ENCODE measurements at places on chromosomes 11 and 22. TPM values are rescaled to one million over a fixed set of nuclear protein-coding genes. Genes with fewer than 3 reads are reported as not detected.
A peak's percentile ranks its signal among the peaks of the same experiment; 100 is the strongest.

The TRIM51 gene
- polyA plus RNA-seq = not detected

The PLAAT5 gene
- polyA plus RNA-seq = not detected

The MMP8 gene
- not detected for polyA plus RNA-seq

The KREMEN1 gene
- 0.14 TPM for polyA plus RNA-seq

The SART1 gene
- polyA plus RNA-seq = 48.5 TPM

The HSPB2 gene
- not detected for polyA plus RNA-seq

The CATSPER1 gene
- polyA plus RNA-seq = not detected

The CARD18 gene
- polyA plus RNA-seq = not detected

The OR51B4 gene
- polyA plus RNA-seq = not detected

The TSPAN18 gene
- not detected for polyA plus RNA-seq

GRCh38 chr11:114065094-114065493 lies 5.6 kb downstream of the ZBTB16 start:
- no peak for DNase-seq
- no peak overlapping the region for H3K27ac ChIP-seq
- H3K36me3 ChIP-seq = no peaks in the 10 kb centered on the region
- no peaks in the 10 kb centered on the region for H3K4me1 ChIP-seq

DNA sequence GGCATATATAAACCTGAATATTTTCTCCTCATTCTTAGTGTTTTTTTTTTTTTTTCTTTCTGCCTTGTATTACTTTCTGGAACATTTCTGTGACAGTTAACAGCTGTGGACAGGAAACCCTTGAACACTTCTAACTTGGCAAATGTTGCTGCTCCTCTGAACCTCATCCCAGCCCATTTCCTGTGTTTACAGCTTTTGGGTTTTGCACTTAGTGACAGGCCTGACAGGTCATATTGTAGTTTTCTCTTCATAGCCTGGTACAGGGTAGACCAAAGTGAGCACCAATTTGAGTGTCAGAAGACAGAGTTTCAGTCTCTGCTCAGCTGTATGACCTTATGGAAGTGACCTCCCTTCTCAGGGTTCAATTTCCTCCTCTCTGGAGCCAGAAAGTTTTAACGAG lies 91.6 kb downstream of the STIM1 start:
- no peaks in the 10 kb centered on the region for H3K36me3 ChIP-seq
- H3K27ac ChIP-seq = peak overlapping the region; percentile 52
- 0 out of 2 replicates have a peak overlapping the region, but pooled peaks have one; percentile 19 for H3K4me3 ChIP-seq
- peaks cover 55% of the 10 kb centered on the region for H3K4me1 ChIP-seq

DNA sequence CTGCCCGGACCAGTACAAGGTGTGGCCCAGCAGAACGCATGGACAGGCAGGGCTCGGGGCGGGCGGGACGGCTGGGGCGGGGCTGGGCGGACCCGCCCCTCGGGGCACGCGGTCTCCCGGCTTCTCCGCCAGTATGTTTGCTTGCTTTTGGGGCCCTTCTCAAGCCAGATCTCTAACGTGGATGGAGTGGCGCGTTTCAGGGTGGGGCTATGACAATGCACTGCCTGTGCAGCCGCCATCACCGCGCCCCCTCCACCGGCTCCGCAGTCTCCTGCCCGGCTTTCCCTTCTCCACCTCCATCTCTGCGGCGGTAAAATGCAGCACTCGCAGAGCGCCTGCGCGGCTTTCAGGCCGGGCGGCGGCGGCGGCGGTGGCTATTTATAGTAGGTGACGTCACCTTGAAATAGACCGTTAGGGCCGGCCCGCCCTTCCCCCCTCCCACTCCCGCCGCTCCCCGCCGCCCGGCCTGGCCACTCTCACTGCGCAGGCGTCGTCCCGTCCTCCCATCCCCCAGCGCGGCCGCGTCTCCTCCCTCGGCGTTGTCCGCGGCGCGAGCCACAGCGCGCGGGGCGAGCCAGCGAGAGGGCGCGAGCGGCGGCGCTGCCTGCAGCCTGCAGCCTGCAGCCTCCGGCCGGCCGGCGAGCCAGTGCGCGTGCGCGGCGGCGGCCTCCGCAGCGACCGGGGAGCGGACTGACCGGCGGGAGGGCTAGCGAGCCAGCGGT lies at the start of gene YWHAH:
TSS of gene YWHAH (plus strand) at position 558 of the 722 bp plus-strand sequence. CDS start 199 bp downstream, outside the sequence.
- H3K4me1 ChIP-seq = peaks cover 13% of the 10 kb centered on the region
- no peaks in the 10 kb centered on the region for H3K27me3 ChIP-seq
- peak; percentile 62 for DNase-seq
- peak within 1 kb of the TSS; percentile 83 for H3K27ac ChIP-seq
- H3K36me3 ChIP-seq = peaks cover 3% of the 10 kb centered on the region

DNA sequence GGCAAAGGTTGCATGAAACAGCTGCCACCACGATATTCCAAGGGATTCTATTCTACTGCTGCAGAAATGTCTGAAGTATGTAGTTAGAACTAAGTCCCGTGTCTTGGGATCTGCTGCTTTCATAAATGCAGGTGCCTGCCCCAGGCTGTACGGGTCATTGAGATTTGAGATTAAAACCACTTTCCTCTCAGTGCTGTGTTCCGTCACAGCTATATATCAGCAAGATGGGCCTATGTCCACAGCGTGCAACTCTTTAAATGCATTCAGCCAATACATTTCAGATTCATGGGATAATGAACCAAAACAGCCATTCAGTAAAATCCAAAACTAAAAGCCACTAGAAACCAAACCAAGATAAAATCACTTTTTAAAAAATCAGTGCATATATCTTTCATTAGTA lies 107.3 kb upstream of the LUZP2 start:
- no peaks in the 10 kb centered on the region for H3K27me3 ChIP-seq
- no peaks in the 10 kb centered on the region for H3K4me1 ChIP-seq
- DNase-seq = no peak
- H3K4me3 ChIP-seq = no peak overlapping the region
- H3K36me3 ChIP-seq = no peaks in the 10 kb centered on the region

DNA sequence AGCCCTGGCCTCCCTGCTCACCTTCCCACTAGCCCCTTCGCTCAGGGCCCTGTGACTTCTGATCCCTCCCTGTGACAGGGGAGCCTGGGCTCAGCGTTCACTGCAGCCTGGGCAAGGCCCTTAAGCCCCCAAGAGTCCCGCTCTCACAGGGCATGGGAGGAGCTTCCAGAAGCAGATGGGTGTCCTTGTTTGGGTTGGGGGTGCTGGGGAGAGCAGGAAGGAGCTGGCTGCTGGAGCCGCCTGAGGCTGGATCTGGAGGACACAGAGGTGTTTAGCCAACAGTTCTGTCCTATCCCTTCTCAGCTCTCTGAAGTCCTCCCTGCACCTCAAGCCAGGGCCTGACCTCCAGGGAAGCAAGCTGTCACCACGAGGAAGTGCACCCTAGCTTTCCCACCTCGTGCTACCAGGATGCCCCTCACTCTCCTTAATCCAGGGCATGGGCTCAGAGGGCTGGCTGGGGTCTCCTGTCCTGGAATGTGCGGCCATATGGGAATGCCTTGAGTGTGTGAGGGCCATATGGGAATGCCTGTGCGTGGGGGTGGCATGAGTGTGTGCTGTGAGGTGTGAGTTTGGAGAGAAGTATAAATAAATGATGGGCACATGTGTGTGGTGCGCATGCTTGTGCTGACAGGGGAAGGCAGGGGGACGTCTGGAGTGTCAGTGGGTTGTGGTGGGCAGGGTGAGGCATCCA lies 25.0 kb upstream of the TUB start:
- DNase-seq = no peak
- no peak overlapping the region for H3K4me3 ChIP-seq
- H3K27ac ChIP-seq = no peak overlapping the region
- H3K4me1 ChIP-seq = no peaks in the 10 kb centered on the region

DNA sequence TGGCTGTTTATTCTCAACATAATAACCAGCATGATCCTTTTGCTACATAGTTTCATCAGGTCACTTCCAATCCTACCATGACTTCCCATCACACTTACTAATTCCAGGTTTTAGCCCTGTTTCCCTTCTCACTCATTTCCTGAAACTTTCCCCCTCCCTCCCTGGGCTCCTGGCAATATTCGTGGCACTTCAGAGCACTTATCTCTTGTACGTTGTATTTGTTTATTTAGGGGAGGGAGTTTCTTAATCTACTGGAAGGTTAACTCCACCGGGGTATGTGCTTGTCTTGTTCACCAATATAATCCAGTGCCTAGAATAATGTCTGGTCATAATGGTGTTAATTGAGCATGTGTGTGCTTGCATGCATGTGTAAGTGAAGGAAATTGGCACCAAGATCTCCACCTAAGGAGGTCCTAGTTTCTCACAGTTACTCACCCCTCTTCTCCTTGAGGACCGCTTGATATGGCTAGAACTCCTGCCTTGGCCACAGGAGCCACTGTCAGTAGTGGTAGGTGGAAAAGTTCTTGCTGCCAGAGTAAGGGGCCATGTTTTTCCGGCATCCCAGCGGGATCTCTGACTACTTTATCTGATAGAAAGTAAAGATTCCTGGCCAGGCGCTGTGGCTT lies 11.7 kb downstream of the EIF3L start:
- no peak overlapping the region for H3K27ac ChIP-seq
- H3K4me1 ChIP-seq = no peaks in the 10 kb centered on the region
- no peak overlapping the region for H3K4me3 ChIP-seq
- DNase-seq = no peak
- H3K27me3 ChIP-seq = no peaks in the 10 kb centered on the region
- peaks cover 37% of the 10 kb centered on the region for H3K36me3 ChIP-seq

GRCh38 chr11:93652679-93653078 lies 8.8 kb upstream of the CEP295 start:
- H3K4me1 ChIP-seq = no peaks in the 10 kb centered on the region
- no peaks in the 10 kb centered on the region for H3K27me3 ChIP-seq
- no peak overlapping the region for H3K4me3 ChIP-seq
- H3K36me3 ChIP-seq = no peaks in the 10 kb centered on the region

- peaks cover 5% of the 10 kb centered on the region for H3K4me1 ChIP-seq
- H3K27me3 ChIP-seq = no peaks in the 10 kb centered on the region
- DNase-seq = no peak
- H3K4me3 ChIP-seq = no peak overlapping the region
Observed at GRCh38 chr11:13284776-13285588, 7.4 kb downstream of the BMAL1 start.

DNA sequence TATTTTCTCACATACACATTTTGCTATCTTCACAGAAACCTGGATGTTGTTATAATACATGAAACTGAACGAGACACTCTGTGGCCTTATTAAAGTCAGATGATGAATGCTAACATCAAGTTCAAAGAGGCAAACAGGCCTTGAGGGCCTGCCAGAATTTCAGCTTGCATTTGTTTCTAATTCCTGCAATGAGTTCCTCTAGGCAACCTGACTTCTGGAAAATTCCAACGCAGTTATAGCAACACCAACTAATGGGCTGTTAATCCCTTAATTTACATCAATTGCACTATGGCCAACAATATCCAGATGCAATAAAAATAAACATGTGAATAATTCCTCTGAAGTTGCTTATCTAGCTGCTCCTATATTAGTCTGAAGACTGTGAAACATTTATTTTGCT lies 19.1 kb downstream of the PAX6 start:
- H3K36me3 ChIP-seq = no peaks in the 10 kb centered on the region
- H3K27ac ChIP-seq = no peak overlapping the region
- H3K27me3 ChIP-seq = peaks cover 1% of the 10 kb centered on the region
- DNase-seq = no peak

GRCh38 chr11:89405629-89406028 lies 85.5 kb downstream of the NOX4 start:
- no peaks in the 10 kb centered on the region for H3K36me3 ChIP-seq
- no peak overlapping the region for H3K27ac ChIP-seq
- DNase-seq = no peak
- no peak overlapping the region for H3K4me3 ChIP-seq
- no peaks in the 10 kb centered on the region for H3K4me1 ChIP-seq

- no peak overlapping the region for H3K4me3 ChIP-seq
- no peaks in the 10 kb centered on the region for H3K27me3 ChIP-seq
- no peaks in the 10 kb centered on the region for H3K36me3 ChIP-seq
- H3K4me1 ChIP-seq = no peaks in the 10 kb centered on the region
- DNase-seq = no peak
Observed at GRCh38 chr11:80146232-80146631, 705.4 kb upstream of the TENM4 start.
